ENCODE measurements at places on chromosomes 16 and 17.

- no peak for DNase-seq
Observed at GRCh38 chr17:46000292-46000691, 1.2 kb downstream of the STH start.

DNA sequence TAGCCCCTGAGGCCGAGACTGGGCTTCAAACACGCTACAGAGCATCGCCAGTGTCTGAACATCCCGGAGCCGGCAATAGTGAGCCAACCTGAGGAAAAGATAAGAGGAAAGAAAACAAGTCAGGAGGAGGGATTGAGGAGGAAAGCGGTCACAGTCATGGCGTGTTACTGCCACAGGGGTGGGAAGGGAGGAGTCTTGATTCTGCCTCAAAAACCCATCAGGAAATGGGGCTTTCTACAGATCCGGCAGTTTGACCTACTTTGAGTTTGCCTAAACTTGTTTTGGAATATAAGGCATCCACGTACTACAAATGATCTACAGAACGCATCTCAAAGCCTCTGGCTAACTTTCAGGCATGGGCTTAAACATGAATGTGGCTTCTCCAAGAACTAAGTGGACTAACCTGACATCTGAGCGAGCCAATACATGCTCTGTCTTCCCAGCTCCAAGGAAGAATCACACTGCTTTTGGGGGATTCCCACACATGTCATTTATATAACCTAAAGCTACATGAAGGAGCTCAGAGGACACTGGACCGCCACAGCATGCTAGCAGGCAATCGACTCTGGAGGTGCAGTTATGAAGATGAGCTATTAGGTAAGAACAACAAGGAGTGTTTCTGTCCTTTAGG is 96.6 kb downstream of the WDR59 start:
- DNase-seq, result no peak

GRCh38 chr17:28686296-28686695 is 24.3 kb downstream of the SUPT6H start:
- DNase-seq, result no peak

GRCh38 chr16:5062051-5062450 is 3.7 kb downstream of the C16orf89 start:
- DNase-seq, result no peak

- DNase-seq, result peak; percentile 47
Observed at GRCh38 chr17:1002412-1002753, 5.5 kb downstream of the TIMM22 start.

GRCh38 chr16:80283466-80284392 is 257.1 kb upstream of the DYNLRB2 start:
- DNase-seq, result no peak

DNA sequence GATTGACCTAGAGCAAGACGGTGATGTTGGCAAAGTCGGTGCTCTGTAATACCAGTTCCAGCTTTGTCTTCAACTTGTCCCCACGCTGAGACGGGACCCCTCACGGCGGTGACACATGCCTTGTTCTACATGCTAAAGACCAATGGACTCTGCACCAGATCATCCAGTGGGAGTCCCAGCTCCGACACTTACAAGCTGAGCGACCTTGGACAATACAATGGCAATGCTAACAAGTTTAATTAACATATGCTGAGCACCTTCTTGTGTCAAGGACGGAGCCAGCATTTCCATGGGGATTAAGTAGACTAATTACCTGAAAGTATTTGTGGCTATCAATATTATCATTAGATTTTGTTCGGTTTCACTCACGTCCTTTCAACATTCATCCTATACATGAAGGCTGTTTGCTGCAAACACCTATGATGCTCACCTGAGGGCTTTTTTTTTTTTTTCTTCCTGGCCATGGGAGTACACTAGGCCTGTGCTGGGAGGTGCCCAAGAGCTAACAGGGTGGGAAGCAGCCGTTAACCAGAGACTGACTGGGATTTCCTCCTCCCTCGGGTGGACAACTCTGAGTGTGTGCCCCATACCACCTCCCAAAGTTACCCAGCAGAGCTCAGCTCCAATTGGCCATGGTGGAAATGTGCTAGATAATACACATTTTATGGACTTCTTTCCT is 308.6 kb upstream of the ZFHX3 start:
- DNase-seq, result no peak

GRCh38 chr16:3112058-3112880 is at the start of gene ZNF205:
TSS of gene ZNF205 (plus strand) at chr16:3112586. CDS start at chr16:3113431, 845 bp downstream.
- DNase-seq, result peak; percentile 76

DNA sequence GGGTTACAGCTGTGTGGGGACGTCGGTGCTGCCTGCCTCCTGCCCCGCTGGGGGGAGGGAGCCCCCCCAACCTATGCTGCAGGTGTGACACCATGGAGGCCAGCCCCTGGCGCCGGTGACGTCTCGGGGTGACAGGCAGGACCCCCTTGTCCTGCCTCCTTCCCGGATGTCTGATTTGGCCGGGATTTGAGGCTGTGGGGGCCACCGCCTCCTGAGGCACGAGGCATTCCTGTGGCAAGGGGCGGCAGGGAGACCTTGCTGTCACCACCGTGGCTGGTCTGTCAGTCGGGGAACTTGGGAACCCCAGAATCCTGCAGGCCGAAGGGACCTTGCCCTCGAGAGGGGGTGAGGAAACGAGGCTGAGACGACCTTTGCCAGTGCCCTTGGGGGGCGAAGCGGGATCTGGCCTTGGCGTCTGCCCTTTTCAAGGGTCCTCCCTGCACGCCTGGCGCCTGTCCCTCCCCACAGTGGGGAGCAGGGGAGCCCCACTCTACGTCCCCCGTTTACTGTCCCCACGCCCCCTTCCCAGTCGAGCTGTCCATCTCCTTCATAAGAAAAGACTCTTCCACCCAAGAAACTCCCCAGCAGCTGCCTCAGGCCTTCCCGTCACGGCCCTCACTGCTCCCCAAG is 74.4 kb downstream of the METRNL start:
- no peak for DNase-seq

- DNase-seq, result no peak
Observed at GRCh38 chr17:27326051-27326450, 32.1 kb downstream of the WSB1 start.

- peak; percentile 89 for DNase-seq
Observed at GRCh38 chr17:47999582-47999981, 28.7 kb downstream of the CDK5RAP3 start.

- DNase-seq, result peak; percentile 58
Observed at GRCh38 chr17:78798695-78799559, 16.9 kb upstream of the CYTH1 start.

DNA sequence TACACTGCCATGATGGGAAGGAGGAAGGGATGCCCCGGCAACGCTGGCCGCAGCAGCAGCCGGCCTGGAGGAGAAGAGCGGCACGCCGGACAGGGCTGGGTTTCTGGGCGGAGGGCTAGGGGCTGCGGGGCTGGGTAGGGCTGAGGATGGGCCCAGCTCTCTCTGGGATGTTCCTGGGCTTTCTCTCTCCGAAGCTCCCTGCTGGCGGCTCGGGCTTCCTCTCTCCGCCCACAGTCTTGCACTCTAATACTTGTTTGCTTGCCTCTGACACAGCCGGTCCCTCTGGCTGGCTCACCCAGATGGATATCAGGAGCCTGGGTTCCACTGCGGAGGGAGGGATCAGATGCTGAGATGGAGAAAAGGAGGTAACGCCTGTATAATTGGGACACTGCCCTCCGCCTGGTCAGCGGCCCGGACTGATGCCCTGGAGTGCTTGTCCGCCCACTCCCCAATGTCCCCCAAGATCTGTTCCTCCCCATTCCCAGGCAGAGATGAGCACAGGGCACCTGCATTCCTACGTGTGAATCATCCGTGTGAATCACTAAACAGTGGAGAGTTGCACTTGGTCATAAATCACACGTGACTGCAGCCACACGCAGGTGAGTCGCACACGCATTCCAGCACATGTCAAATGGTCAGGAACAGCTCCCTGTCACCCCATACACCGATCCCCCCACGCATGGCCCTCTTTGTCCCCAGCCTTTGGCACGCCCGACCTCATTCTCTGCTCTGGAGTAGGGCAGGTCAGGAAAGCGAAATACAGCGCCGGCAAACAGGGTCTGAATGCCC is at the start of gene ALOXE3:
ALOXE3 (minus strand) TSS at position 535 of the 789 bp plus-strand sequence; CDS start at position 11, 524 bp downstream.
- DNase-seq, result peak; percentile 92

DNA sequence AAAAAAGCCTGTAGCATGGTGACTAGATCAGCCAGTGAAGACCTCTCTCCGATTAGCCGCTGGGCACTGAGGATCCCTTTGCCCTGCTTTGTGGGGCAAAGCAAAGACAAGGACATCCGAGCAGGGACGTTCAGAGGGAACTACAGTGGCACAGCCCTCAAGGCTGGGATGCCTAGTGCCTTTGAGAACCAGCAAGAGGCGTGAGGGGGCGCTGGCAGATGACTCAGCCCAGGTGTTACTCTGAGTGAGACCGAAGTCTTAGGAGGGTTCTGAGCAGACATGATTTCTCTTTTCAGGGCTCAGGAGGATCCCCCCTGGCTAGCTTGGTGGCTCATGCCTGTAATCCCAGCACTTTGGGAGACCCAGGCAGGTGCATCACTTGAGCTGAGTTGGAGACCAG is 178.6 kb downstream of the CPPED1 start:
- no peak for DNase-seq

- no peak for DNase-seq
Observed at GRCh38 chr17:66373944-66374817, 71.8 kb downstream of the PRKCA start.

DNA sequence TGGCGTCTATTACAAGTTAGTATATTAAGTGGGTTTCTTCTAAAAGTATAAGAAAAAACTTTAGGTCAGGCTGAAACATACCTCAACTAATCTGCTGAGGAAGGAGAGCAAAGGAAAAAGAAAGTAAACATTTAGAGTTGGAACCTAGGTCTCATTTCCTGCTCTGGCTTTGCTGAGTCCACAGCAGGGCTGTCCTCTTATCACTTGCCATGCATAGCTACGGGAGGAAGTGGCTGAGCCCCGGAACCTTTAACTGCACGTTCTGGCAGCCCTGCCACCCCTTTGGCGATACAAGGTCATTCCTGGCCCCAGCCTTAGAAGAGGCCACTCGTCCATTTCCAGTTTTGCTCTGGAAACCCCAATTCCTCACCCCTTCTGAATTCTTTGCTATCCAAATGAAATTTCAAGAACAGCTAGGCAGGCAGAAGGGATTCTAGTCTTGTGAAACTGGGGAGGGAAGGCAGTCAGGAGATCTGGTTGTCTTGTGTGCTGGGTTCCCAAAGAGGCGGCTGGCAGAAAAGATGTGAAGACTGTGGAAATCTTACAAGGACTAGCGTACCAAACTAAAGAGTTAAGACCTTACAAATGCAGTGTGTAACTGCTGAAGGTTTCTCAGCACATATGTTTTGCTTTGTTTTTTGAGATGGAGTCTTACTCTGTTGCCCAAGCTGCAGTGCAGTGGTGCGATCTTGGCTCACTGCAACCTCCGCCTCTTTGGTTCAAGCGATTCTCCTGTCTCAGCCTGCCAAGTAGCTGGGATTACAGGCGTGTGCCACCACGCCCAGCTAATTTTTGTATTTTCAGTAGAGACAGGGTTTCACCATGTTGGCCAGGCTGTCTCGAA is 19.1 kb downstream of the WIPI1 start:
- peak; percentile 17 for DNase-seq

DNA sequence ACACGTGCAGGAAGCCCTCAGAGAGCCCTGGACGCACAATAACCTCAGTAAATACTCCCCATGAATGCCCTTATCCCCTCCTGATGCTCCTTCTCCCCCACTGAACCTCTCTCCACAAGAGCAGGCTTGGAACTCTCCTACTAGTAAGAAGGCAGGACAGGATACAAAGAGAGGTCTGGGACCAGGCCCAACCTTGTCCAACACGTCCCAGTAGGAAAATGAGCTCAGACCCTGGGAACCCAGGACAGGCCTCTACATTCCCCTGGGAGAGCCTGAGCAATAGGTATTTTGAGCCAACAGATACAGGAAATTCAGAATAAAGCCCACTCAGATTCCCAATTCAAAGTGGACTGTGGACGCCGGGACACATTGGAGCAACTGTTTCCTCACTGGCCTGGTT is 19.2 kb downstream of the ZNF423 start:
- no peak for DNase-seq

GRCh38 chr17:14067347-14067746 is 2.0 kb upstream of the COX10 start:
- DNase-seq, result peak; percentile 10

DNA sequence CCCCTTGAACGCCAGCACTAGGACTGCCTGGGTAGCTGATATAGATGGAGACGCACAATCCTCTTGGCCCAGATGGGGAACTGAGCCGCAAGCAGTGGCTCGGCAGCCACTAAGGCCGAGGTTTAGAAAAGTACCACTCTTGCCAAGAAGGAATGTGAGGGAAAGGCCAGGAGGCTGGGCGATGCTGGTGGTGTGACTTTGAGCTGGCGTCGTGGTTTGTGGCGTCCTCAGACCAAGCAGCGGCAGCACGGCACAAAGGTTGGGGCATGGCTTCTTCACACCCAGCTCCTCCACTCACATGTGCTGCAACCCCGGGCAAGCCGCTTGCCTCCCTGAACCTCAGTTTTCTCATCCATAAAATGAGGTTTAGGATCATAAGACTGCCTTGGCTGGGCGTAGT is 15.6 kb downstream of the DCAKD start:
- DNase-seq, result no peak

Measured in GM23248 (cell line).